ENCODE measurements at places on chromosomes 16 and 17. TPM values are rescaled to one million over a fixed set of nuclear protein-coding genes. Genes with fewer than 3 reads are reported as not detected.

Gene CLEC19A
- not detected for total RNA-seq

Gene GPT2
- 8.2 TPM for total RNA-seq

Gene CTRL
- 0.88 TPM for total RNA-seq

Gene SLC6A2
- not detected for total RNA-seq

Gene NPIPA5
- total RNA-seq = 0.98 TPM

Gene C1QL1
- 0.14 TPM for total RNA-seq

Gene RHBDL3
- total RNA-seq = 0.05 TPM

Gene SERPINF2
- total RNA-seq = 0.17 TPM

Gene OTOA
- not detected for total RNA-seq

Gene IRX6
- total RNA-seq = not detected

Gene GTF3C1
- total RNA-seq = 74.4 TPM

Gene CCL1
- not detected for total RNA-seq

Gene PIRT
- not detected for total RNA-seq

Gene TMEM204
- 107 TPM for total RNA-seq

Gene HEATR9
- not detected for total RNA-seq

Gene PRAC2
- not detected for total RNA-seq

Gene C1QTNF1
- 14.6 TPM for total RNA-seq

Gene EXOC3L1
- total RNA-seq = 45.8 TPM

Gene TEKT5
- not detected for total RNA-seq

Gene KRT12
- not detected for total RNA-seq

Gene ABCC12
- total RNA-seq = not detected

Gene MILR1
- total RNA-seq = 3.2 TPM

Gene HOXB13
- total RNA-seq = not detected

Gene LSM12
- 32.0 TPM for total RNA-seq

Gene TRAPPC2L
- total RNA-seq = 46.6 TPM

Gene GLIS2
- total RNA-seq = 1.2 TPM

Gene HSF5
- 0.05 TPM for total RNA-seq

Gene ERN2
- total RNA-seq = not detected

Gene ST6GALNAC2
- 0.51 TPM for total RNA-seq

Gene PRSS33
- not detected for total RNA-seq

Gene RASD1
- total RNA-seq = 6.3 TPM

Gene OTOP2
- total RNA-seq = not detected

Gene CD300LF
- total RNA-seq = not detected

Gene KREMEN2
- not detected for total RNA-seq

Measured in dermis blood vessel endothelial cell (primary cell).